ENCODE measurements at places on chromosomes 2 and 18. TPM values are rescaled to one million over a fixed set of nuclear protein-coding genes. Genes with fewer than 3 reads are reported as not detected.

DNA sequence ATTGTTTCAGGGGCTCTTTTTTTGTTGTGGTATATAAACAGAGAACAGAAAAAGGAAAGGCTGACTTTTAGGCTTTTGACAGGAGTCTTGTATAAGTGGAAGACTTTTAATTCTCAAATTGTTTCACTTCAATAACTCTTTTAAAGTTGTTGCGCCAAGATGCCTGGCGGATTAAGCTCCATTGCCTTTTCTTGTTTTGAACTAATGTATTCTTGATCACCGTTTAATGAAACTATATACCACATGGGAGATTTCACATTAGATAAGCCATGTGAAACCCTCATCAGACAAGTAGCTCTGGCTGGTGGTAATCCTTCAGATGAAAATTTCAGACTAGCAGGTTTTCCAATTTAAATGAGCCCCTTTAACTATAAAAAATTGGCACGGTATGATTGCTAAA is 257.4 kb downstream of the CCDC178 start:
- H3K4me3 ChIP-seq: no peak overlapping the region
- H3K4me1 ChIP-seq: no peaks in the 10 kb centered on the region
- H3K27me3 ChIP-seq: peaks cover 2% of the 10 kb centered on the region
- no peak for DNase-seq
- H3K27ac ChIP-seq: no peak overlapping the region

DNA sequence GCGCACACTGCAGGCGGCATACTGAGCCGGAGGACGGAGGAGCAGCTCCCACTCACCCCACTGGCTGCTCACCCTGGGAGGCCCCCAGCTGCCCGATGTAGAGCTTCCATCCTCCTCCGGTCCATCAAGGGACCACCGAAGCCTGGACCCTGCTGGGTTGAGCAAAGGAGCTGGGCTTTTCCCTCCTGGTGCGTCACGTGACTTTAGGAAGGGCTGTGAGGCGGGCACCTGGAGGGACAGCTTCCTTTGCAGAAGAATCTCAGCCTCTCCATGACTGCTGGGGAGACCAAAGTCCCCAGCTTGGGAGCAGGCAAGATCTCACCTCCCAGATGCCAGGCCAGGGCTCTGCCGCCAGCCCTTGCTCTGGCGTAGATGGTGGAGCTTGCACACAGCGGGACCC is 102.7 kb downstream of the TWIST2 start:
- peaks cover 3% of the 10 kb centered on the region for H3K27me3 ChIP-seq
- DNase-seq: no peak
- peaks cover 9% of the 10 kb centered on the region for H3K4me1 ChIP-seq
- no peak overlapping the region for H3K27ac ChIP-seq

- H3K27me3 ChIP-seq: peaks cover 2% of the 10 kb centered on the region
- DNase-seq: no peak
- H3K36me3 ChIP-seq: no peaks in the 10 kb centered on the region
These were observed 179.7 kb upstream of the COPS8 start for GRCh38 chr2:236905976-236906375.

- no peak overlapping the region for H3K4me3 ChIP-seq
- no peak for DNase-seq
- no peaks in the 10 kb centered on the region for H3K27me3 ChIP-seq
- peak overlapping the region; percentile 55 for H3K27ac ChIP-seq
These were observed 39.4 kb upstream of the CYBRD1 start for GRCh38 chr2:171482877-171483276.

DNA sequence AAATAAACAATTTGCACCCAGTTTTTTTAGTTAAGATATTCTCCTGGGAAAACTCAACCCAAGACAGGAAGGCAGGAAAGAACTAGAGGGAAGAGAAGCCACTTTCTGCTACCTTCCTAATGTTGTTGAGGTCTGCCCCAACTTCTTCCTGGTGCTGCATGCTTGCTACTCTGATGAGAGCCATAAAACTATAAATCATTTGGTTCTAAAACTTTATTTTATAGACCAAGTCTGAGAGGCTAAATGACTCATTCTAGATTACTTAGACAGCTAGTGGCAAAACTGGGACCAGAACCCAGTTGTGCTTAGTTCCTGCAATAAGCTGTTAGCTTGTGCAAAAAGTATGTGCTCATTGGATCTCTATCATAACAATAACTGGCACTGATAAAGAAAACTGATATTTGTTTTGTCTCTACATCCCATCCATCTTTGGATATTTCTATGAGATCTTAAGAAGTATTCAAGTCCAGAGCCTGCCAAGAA is 344.9 kb upstream of the SLC14A2 start:
- no peaks in the 10 kb centered on the region for H3K27me3 ChIP-seq
- no peaks in the 10 kb centered on the region for H3K4me1 ChIP-seq
- H3K36me3 ChIP-seq: peaks cover 1% of the 10 kb centered on the region

DNA sequence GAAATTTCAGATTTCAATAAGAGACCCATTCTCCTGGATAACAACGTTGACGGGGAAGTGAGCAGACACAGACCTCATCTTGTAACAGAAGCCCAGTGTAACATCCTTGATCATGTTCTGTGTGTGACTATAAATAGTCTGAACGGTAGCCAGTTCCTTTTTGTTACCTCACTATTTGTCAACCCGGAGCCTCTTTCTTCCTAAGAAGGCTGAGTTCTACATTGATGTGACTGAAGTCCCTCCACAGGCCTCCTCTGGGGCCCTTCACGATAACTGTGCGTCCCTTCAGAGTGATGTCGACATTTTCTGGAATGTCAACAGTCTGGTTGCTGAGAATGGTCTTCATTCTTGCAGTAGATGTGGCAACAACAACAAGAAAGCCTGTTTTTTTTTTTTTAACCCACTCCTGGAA is 6.3 kb upstream of the PLEKHM3 start:
- peaks cover 12% of the 10 kb centered on the region for H3K27me3 ChIP-seq
- H3K27ac ChIP-seq: no peak overlapping the region
- no peak overlapping the region for H3K4me3 ChIP-seq
- no peak for DNase-seq
- no peaks in the 10 kb centered on the region for H3K36me3 ChIP-seq
- H3K4me1 ChIP-seq: no peaks in the 10 kb centered on the region

DNA sequence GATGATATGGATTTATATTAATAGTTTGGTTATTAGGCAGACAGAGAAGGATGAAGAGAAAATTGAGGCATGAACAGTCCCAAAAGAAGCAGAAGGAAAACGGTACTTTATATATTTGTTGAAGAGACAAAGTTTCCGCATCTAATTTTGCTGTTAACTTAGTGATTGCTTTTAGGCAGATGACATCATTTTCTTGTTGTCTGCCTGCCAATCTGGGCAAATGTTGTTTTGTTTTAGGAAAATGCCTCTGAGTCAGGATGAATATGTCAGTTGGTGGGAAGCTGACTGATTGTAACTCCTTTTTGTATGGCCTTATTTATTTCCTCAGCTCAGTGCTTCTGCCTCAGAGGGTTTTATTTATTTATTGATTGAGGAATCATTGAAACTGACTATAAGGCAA is 52.5 kb upstream of the CAVIN2 start:
- H3K27ac ChIP-seq: peak overlapping the region; percentile 75
- no peaks in the 10 kb centered on the region for H3K27me3 ChIP-seq
- peaks cover 33% of the 10 kb centered on the region for H3K4me1 ChIP-seq
- no peak overlapping the region for H3K4me3 ChIP-seq
- H3K36me3 ChIP-seq: no peaks in the 10 kb centered on the region
- DNase-seq: no peak

DES gene
- total RNA-seq: 0.70 TPM

Data from chondrocyte (in vitro differentiated cells).